Epithelial cell of proximal tubule (primary cell): ENCODE measurements at places on chromosomes 11 and 22.
A peak's percentile ranks its signal among the peaks of the same experiment; 100 is the strongest.

- DNase-seq, result no peak
These were observed 42.2 kb downstream of the BUD13 start for GRCh38 chr11:116730601-116731000.

GRCh38 chr11:115759622-115760460, 255.6 kb upstream of the CADM1 start:
- DNase-seq, result no peak

DNA sequence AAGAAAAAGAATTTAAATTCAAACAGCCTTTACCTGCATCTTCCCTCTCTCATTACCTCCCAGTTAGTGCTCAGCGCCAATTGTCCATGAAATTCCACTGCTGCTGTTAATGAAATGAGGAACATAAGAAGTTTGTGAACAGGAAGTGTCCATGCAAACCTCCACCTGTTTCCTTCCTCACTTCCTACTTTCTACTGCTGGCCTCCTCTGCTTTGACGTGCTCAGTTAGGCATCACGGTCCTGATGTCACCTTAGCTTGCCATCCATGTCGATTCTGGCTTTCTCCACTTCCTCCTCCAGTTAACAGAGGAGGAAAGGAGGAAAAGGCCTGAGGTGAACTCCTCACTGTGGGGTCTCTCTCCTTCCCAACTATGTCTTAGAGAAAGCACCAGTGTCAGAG, 26.9 kb upstream of the HTR3A start:
- DNase-seq, result no peak

GRCh38 chr22:27913162-27913741, 5.8 kb downstream of the PITPNB start:
- DNase-seq, result no peak

- DNase-seq, result no peak
These were observed 269.0 kb downstream of the ST3GAL4 start for GRCh38 chr11:126624506-126624905.

GRCh38 chr11:57545883-57546282, 8.5 kb downstream of the SMTNL1 start:
- no peak for DNase-seq

- DNase-seq, result no peak
These were observed 3.1 kb downstream of the CPT1A start for GRCh38 chr11:68838572-68838964.

DNA sequence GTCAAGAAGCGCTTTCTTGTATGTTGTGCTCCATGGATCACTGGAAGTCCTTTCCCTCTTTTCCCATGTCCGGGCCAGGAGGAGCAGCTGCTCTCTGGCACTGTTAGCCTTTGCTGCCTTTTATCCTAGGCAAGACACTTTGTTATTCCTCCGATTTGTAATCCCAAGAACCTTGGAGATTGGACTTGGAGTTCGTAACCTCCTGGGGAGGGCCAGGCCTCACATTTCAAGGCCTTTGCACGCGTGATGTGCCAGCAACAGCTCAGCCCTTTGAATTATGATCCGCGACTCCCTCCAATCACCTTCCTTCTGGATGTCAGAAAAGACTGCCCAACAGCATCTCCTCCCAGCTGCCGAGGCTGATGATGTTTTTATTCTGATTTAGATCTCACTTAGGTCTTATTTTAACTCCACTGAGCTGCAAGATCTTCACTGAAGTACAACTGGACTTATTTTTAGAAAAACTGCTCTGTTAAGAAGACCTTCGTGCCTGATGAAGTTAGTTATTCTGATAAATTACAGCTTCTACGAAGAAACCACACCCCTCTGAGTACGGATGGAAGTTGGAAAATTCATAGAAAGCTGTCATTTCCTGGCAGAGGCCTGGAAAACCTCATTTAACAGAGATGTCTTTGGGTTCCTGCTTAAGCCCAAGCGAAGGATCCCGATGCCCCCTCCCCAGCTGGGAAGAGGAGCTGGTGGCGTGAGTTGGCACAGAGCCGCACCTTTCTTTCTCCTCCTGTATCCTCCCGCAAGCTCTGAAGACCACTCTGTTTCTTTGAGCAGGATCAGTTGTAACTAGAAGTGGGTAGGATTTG, 62.4 kb downstream of the PARVB start:
- no peak for DNase-seq

- peak; percentile 3 for DNase-seq
These were observed 98.0 kb upstream of the ASPHD2 start for GRCh38 chr22:26330971-26331625.

DNA sequence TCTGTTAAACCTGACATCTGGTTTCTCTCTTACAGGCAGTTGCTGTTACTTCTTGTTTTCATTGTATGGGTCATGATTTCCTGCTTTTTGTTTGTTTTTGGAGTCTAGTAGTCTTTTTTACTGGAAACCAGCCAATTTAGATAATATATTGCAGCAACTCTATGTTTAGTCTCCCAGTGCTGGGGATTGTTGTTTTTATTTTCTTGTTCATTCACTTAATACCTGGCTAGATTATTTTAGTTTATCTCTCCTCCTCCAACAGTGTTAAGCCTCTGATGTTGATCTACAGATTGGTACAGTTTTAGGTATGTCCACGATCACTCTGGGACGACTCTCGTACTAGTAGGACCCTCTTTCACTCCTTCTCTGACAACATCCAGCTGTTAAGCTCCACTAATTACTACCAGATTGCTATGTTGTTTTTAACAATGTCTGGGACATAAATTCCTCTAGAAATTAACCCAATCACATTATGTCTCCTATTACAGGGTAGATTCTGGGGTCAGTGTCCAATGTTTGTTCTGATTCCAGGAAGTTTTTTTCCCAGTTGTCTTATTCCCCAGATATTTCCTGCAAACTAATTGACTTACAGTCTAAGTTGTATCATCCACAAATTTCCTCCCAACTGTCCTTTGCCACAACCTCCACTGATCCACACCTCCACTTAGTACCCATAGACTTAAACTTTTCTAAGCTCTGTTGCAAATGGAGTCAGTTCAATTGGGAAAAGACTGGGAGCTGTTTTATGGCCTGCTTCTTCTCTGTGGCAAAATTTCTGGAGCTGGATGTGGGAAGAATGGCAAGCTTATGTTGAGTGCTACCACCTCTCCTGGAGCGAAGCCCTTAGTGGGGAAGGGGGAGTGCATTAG, 1280.6 kb upstream of the CNTN5 start:
- no peak for DNase-seq

- no peak for DNase-seq
These were observed 43.3 kb downstream of the WT1 start for GRCh38 chr11:32391956-32392553.

GRCh38 chr22:45852826-45853225, 124.1 kb downstream of the WNT7B start:
- DNase-seq, result no peak

DNA sequence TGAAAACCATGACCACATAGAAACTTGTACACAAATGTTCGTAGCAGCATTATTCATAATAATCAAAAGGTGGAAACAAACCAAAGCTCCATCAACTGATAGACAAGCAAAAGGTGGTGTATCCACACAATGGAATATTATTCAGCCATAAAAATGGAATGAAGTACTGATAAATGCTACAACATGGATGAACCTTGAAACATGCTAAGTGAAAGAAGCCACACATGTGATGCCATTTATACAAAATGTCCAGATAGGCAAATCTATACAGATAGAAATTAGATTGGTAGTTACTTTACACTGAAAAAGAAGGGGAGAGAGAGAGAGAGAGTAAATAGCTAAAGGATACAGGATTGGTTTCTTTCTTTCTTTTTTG, 27.7 kb downstream of the MAPK1 start:
- no peak for DNase-seq
